ENCODE measurements at places on chromosomes 1 and 21. TPM values are rescaled to one million over a fixed set of nuclear protein-coding genes. Genes with fewer than 3 reads are reported as not detected.

DNA sequence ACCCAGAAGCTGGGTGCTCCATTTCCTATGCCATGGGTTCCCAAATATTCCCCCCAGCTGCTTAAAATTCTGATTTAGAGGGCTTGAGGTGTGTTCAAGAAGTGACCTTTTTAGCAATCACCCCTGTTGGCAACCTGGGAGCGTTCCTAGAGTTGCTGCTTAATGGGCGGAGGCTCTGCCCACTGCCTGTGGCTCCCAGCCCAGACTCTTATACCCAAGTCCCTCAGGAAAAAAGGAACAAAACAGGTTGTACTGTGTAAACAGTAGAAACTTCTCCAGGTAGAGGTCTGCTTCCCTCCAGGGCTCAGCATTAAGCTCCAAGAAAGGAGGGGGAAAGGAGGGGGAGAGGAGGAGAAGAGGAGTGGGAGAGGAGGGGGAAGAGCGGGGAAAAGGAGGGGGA lies 14.6 kb upstream of the TENT5C start:
- no peak for DNase-seq

The RGSL1 gene
- total RNA-seq: not detected

- DNase-seq: no peak
Observed at GRCh38 chr1:84705513-84705912, 15.3 kb upstream of the SSX2IP start.

- no peak for DNase-seq
Observed at GRCh38 chr1:169090900-169091311, 15.6 kb upstream of the ATP1B1 start.

The MPZ gene
- total RNA-seq: 26.5 TPM

The CA14 gene
- 0.69 TPM for total RNA-seq

DNA sequence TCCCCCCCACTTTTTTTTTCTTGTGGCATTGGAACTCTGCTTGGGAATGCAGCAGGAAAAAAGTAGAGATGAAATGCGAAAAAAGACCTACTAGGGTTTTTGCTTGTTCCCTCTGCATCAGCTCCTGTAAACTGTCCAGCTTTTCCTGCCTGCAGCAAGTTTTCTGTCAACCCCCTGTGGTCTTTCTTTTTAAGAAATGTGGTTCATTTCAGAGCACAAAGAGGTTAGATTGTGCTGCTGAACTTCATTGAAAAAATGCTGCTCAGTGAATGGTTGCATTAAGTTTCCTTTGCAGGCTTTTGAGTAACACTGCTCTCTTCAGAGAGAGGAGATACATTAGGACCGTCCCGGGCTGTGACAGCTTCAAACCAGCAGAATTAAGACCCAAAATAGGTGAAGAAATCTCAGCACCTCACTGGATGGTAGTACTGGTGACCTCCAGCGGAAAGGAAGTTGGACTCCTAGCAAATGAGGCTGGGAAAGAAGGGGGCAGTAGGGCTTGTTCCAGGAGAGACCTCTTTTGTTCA lies 80.7 kb downstream of the NDUFS5 start:
- no peak for DNase-seq

GRCh38 chr1:237976331-237976730 lies 85.6 kb upstream of the ZP4 start:
- no peak for DNase-seq

GRCh38 chr1:168439456-168440375 lies 104.1 kb downstream of the XCL2 start:
- DNase-seq: peak; percentile 55

The LYPD8 gene
- not detected for total RNA-seq

- DNase-seq: no peak
Observed at GRCh38 chr1:208628022-208628914, 384.1 kb upstream of the PLXNA2 start.

The LBR gene
- 64.8 TPM for total RNA-seq

DNA sequence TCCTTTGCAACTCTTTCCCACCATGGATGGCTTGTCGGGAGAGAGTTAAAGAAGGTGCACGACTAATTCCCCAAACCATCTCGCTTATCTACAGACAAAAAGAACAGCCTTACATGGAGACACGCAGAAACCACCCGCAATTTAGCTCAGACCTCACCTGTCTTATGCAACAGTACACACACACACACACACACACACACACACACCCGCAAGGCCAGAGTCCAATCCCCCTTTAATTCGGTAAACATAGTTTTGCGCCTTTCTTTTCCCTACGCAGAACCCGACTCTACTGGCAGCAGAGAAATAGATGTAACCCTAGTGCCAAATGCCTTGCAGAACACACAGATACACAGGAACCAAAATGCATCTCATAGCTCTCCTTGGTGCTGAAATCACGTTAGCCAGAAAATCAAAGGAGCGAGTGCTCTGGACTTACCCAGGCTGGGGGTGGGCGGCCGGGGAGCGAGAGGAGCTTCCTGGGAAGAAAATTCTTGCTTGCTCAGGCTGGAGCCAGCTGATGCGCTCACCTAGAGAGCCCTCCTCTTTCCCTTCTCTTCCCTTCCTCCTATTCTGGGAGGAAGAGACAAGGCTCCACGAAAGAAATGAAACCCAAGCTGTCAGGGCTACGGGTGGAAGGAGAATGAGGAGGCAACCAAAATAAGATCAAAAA lies 470 bp downstream of the TNR start:
- DNase-seq: peak; percentile 43

GRCh38 chr1:16474166-16474800 lies 33.8 kb downstream of the NECAP2 start:
- DNase-seq: no peak

DNA sequence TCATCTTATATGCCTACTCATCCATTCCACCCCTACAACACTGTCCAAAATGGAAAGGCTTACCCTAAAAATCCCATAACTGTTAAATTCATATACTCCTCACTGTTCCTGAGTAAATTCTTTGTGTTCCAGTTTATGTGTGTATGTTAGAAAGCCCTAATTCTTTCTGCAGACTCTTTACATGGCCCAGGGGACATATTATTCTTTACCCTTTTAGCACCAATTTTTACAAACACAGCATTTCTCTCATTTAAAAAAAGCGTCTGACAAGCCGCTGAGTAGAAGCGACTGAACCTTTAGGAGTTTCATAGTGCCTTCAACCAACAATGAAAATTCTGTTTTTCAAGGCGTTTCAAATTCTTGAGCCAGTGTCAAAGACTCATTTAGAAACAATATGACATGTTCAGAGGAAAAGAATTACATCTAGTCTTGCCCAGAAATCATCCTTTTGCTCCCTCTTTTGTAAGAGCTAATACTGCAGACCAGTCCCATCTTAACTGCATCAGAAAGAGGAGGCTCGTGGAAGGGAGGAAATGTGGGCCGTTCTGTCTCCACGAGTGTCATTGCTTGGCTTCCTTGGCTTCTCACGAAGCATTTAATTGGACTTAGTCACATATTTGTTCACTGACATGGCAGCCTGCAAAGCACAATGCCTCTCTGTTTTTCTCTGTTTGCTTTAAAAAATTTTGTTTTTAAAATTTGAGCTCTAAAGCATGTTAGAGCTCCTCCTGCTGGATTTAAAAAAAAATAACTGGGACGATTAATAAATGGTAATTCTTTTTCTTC lies 21.3 kb upstream of the C1orf105 start:
- DNase-seq: peak; percentile 98

DNA sequence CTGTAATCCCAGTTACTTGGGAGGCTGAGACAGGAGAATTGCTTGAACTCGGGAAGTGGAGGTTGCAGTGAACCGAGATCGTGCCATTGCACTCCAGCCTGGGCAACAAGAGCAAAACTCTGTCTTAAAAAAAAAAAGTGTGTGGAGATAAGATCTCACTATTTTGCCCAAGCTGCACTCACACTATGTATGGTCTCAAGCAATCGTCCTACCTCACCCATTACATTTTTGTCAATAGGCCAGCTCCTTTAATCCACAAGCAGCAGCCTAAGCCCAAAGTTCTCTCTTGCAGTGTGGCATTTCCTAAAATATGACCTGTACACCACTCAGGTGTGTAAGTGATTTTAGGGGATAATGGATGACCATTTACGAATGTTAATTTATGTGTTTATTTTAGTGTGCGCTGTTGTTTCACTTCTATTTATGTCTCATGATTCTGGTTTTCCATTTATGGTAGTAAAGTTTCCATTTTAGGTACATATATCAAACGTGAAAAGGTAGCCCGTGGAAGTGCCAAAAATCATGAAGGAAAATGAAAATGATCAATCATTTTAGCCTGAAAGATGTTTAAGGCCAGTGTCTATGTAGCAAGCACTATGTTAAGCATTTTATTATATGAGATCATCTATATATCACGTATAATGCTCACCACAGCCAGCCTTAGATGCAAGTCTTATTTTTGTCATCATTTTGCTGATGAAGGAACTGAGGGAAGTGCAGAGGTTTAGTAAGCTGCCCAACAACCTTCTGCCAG lies 5.6 kb downstream of the LCK start:
- no peak for DNase-seq

- no peak for DNase-seq
Observed at GRCh38 chr1:57376041-57376440, 47.8 kb downstream of the DAB1 start.

GRCh38 chr1:224381880-224382548 lies 25.3 kb downstream of the CNIH4 start:
- no peak for DNase-seq

GRCh38 chr1:115452600-115453329 lies 114.7 kb upstream of the NGF start:
- DNase-seq: no peak

DNA sequence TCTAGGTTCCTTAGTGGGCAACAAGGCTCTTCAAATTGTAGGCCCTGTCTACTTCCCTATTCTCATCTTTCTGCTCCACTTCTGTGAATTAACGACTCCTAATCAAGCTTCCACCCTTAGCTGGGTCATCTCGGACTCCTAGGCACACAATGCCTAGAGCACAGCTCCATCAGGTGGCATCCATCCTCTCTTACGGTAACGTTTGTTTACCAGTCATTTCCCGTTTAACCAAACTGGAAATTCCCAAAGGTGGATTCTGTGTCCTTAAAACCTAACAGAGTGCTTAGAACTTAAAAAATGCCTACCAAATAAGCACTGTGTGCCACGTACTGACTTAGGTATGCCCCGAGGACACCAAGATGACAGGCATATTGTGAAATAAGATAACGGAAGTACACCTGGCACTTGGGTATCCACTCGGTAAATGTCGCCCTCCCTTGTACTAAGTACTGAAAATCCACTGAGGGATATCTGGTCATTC lies 1.5 kb downstream of the PARP1 start:
- DNase-seq: no peak

The KLHDC9 gene
- not detected for total RNA-seq

DNA sequence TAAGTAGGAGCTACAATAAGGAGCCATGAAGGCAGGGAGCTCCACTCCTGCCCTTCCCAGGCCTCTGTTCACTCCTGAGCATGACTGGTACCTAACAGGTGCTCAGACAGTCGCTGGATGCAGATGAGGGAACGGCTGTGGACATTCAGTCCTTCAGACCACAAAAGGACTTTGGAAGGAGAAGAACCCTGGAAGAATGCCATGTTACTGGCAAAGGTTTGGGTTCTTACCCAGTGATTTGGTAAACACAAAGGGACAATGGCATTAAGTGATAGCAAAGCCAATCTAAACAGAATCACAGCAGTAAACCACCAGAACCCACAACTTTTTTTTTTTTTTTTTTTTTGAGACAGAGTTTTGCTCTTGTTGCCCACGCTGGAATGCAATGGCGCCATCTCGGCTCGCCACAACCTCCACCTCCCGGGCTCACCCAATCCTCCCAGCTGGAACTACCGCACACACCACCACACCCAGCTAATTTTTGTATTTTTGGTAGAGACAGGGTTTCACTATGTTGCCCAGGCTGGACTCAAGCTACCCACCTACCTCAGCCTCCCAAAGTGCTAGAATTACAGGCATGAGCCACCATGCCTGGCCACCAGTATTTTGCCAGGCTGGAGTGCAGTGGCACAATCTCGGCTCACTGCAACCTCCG lies 7.5 kb upstream of the CBR3 start:
- DNase-seq: no peak

DNA sequence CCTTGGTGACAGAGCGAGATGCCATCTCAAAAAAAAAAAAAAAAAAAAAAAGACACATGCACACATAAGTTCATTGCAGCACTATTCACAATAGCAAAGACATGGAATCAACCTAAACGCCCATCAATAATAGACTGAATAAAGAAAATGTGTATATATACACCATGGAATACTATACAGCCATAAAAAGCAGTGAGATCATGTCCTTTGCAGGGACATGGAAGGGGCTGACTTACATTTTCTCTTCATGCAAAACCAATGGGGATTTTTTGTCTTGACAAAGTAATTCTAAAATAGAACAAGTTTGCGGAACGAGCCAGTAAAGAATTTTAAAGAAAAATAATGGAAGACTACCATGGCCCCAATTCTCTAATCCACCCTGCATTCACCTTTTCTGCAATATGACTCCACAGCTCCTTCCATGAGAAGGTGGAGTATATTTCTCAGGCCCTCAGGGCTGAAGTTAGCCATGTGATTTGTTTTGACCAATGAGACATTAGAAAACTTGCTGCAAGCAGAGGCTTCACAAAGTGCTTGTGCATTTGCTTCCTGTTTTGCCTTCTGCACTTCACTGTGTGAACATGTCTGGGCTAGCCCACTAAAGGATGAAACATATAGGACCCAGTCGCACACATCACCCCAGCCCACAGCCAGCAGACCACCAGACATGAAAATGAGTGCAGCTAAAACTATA lies 78.8 kb upstream of the NR5A2 start:
- DNase-seq: no peak

The DCDC2B gene
- not detected for total RNA-seq

DNA sequence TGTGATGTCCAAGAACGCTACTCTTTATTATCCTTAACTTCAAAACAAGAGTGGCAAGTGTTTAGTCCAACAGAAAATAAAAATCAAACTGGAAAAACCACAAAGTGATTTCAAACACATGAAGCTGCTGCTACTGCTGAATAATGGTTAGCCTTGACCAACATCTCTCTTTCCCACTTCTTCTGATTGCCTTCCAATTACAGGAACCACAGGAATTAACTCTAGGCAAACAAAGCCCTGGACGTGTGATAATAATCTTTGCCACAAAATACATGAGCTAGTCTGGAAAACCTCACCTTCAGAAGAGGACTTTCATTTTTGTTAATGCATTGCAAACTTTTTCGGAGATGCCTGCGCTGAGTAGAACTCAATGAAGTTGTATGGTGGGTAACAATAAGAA lies 48.6 kb upstream of the COL11A1 start:
- no peak for DNase-seq

GRCh38 chr1:219413536-219413935 lies 199.4 kb downstream of the ZC3H11B start:
- DNase-seq: no peak

The LCE2C gene
- 3.4 TPM for total RNA-seq

- DNase-seq: no peak
Observed at GRCh38 chr1:78047631-78048030, 1.9 kb downstream of the GIPC2 start.

The LRRC39 gene
- total RNA-seq: 35.4 TPM

The OLFM3 gene
- 0.10 TPM for total RNA-seq

- no peak for DNase-seq
Observed at GRCh38 chr1:62335656-62336055, 16.4 kb upstream of the KANK4 start.

GRCh38 chr1:109777436-109777835 lies 13.7 kb upstream of the EPS8L3 start:
- DNase-seq: no peak

The PATJ gene
- total RNA-seq: 34.5 TPM

Data from skin of body (tissue), 3 donors.